Stimulated activated CD4-positive, alpha-beta T cell treated with anti-CD3 and anti-CD28 coated beads, Interleukin-4, amount 100 ng/mL, for 24 hours (primary cell): ENCODE measurements at places on chromosomes 4 and X.

GRCh38 chrX:53287493-53288138, 6.2 kb upstream of the IQSEC2 start:
- DNase-seq, result peak; percentile 16

GRCh38 chr4:106264331-106264728, 51.7 kb downstream of the TBCK start:
- no peak for DNase-seq

GRCh38 chrX:154738011-154738738, 12.7 kb downstream of the GAB3 start:
- DNase-seq, result no peak

- peak; percentile 12 for DNase-seq
Measured at GRCh38 chrX:74924449-74925224, 615 bp downstream of the NEXMIF start.

- DNase-seq, result no peak
Measured at GRCh38 chrX:6813836-6814370, 279.0 kb upstream of the VCX3A start.

GRCh38 chrX:39907964-39908661, 189.6 kb downstream of the BCOR start:
- DNase-seq, result no peak

DNA sequence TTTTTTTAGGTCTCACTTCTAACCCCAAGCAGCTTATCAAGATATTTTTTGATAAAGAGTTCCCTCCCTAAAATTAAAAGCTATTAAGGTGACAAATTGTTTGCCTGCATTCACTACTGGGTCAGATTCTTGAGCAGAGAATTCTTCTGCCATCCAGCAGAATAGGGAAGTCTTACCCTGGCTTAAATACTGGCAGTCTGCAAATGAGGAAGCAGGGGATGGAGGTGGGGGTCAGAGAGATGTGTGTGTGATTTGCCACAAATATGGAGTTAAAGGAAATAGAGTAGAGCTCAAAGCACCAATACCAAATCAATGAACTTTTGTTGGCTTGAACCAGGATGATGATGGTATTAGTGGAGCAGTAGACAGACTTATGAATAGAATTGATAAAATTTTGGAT, 122.2 kb downstream of the ANXA5 start:
- DNase-seq, result no peak

DNA sequence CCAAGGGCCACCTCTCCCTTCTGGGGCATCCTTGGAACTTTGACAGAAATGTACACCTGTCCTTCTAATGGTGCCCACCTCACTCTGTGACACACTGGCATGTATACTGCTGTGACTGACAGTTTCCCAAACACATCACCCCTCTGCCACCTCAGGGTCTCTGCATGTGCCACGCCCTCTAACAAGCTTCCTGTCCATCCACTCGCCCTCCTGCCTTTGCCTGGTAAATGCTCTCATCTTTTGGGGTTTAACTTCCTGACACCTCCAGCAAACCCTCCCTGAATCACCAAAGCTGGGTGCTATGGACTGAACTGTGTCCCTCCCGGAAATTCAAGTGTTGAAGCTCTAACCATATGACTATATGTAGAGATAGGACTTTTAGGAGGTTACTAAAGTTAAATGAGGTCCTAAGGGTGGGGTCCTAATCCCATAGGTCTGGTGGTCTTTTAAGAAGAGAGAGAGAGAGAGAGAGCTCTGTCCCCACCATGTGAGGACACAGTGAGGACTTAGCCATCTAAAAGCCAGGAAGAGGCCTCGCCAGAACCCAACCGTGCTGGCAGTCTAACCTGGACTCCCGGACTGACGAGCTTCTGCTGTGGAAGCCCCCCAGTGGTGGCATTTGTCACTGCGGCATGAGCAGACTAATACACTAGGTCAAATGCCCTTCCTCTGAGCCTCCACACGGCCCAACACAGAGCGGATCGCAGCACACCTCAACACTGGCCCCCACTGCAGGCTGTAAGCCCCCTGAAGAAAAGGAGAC, 95.6 kb downstream of the AFAP1 start:
- DNase-seq, result peak; percentile 80

DNA sequence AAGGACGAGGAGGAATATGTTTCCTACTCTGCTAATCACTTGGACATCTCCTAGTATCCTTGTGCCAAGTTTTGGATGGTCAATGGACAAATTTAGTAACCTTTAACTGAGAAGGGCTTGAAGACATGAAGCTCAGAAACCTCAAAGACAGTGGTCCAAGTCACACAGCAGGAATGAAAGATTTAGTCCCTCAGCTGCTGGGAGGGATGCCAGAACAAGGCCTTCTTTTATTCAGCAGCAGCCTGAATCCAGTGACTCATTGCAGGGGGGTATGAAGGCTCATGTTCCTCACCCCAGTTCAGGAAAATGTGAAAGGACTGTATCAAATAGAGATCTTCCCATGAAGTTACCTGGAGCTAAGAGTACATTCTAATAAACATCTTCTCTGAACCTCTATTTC, 214.9 kb upstream of the UGT8 start:
- no peak for DNase-seq

- no peak for DNase-seq
Measured at GRCh38 chr4:132101526-132101925, 1047.6 kb upstream of the PCDH10 start.

- DNase-seq, result no peak
Measured at GRCh38 chr4:2818351-2818939, 25.2 kb upstream of the ADD1 start.

DNA sequence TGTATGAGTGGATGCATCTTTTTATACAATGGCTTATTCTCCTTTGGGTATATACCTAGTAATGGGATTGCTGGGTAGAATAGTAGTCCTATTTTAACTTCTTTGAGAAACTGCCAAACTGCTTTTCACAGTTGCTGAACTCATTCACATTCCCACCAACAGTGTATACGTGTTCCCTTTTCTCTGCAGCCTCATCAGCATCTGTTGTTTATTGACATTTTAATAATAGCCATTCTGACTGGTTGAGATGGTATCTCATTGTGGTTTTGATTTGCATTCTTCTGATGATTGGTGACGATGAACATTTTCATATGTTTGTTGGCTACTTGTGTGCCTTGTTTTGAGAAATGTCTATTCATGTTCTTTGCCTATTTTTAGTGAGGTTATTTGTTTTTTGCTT, 687.0 kb upstream of the EPHA5 start:
- DNase-seq, result no peak

DNA sequence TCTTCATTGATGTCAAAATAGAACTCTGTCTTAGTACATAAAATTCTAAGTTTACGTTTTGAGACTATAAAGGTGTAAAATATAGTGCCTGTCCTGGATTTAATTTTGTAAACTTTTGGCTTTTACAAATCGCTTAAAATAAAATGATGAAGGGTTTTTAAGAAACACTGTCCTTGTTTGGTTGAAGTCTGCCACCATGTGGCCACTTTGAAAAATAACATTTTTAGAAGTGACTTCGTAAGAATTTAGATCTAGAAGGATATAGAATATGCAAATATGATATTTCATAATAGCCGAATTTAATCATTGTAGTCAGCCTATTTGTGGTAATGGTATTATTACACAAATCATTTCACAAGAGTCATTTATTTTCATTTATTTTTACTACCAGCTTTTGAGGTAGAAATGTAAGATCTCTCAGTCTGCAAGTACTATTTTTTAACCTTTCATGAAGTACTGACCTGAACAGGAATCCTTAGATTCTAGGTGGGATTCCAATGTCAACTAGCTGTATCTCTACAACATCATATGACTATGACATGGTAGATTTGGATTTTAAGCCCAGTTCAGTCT, 31.0 kb upstream of the FAT4 start:
- DNase-seq, result no peak

DNA sequence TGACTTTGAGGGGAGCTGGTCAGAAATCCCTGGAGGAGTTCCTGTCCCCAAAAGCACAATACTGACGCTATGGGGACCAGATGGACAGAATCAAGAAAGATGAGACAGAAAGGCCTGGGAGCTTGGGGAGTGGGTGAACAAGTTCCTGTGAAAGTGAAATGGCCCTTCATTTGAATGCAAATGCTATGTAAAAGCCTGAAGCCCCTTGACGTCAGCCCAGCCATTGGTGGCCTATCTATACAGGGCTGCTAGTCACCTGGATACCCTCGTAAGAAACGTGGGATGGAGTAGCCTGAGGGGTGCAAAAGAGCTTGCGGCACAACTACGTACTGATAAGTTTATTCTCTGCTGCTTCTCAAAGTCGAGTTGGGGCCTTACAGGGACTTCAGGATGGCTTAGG, at the start of gene CDX4:
TSS of gene CDX4 (plus strand) at position 223 of the 400 bp plus-strand sequence. CDS start 201 bp downstream, outside the sequence.
- no peak for DNase-seq

DNA sequence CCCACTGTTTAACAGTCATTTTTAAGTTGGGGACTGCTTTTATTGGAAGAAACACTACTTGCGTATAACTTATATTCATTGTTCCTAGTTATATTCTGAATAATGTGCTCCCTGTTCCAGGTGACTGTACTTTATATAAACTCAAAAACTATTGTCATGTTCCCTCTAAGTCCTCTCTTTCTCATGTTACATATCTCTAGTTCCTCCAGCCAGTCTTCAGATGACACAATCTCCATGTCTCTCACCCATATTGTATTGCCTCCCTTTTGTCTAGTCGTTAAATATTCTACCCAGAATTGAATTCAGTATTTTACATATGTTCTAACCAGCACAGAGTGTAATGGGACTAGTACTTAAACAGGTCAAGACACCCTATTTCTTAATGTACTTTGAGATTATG, 5.3 kb downstream of the VAMP7 start:
- DNase-seq, result no peak

DNA sequence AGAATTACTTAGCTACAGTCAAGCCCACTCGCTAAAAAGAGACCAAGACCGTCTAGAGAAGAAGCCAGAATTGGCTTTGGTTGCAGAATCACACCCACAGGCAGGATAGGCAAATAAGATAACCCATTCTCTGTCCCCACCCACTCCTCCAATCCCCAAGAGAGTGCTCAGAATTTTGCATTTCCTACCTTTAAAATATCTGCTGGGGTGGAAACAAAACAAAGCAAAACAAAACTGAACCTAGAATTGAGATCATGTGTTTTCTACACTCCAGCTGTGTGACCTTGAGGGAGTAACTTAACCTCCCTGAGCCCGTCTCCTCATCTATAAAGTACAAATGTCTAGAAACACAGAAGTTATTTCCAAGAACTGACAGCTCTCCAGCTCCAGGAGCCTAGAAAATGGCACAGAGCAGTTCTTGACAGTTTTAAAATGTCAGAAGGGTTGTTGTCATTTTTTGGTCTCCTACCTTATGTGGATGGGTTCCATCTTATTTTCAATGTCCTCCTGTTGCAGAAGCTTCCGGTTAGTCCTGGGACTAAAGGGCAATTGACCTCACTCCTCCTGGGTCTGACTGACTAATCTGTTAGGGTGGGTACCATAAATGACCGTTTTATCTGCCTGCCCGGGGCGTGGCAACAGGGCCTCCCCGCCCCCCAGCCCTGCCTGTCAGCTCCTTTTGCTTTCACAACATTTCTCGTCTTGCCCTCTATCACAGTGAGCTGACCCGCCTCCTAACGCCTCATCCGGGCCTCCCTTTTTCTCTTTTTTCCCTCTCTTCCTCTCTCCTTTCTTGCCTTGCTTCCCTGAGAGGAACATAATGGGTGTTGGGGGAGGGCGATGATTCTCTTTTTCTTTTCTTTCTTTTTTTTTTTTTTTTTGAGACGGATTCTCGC, 114.0 kb downstream of the RBM47 start:
- DNase-seq, result peak; percentile 23

DNA sequence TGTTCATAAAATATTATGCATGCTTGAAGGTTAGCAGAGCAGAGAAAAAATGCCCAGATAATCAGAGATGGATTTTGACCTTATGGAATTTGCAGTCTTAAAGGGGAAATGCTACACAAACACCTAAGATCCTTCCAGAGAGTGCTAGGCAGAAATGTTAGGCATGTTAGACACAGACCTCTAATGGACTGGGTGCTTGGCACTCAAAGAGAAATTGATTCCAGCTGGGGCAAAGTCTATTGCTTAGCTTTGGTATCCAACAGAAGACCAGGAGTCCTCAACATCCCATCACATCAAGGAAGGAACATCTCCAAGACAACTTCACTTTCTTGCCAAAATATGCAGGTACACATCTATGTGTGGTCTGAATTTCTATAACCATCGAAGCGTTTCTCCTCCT, 32.2 kb upstream of the PPARGC1A start:
- no peak for DNase-seq

GRCh38 chrX:71256051-71256450, 2.1 kb upstream of the ZMYM3 start:
- no peak for DNase-seq

GRCh38 chr4:169164669-169165415, 105.9 kb downstream of the SH3RF1 start:
- no peak for DNase-seq

DNA sequence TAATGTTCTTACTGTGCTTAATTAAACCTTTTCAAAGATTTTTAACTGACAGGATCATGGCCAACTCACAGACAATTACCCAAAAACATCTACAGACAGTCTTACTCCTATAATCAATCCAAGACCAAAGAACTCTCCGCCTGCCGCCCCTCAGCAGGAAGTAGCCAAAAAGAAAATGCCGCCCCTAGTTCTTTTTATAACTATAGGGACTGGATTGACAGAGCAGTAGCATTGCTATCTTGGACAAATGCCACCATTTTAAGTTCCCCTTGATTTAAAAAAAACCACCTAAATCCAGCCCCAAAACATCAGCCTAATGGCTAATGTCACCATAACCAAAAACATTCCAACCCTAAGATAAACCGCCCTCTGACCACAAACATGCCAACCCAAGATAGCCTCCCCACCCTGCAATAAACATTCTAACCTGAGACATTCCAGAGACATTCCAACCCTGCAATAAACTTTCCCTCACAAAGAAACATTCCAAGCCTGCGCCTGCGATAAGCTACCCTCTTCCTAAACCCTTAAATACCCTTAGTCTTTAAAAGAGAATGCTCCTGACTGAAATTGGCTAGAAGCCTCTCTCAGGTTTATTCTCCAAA, 77.0 kb downstream of the COQ2 start:
- no peak for DNase-seq

DNA sequence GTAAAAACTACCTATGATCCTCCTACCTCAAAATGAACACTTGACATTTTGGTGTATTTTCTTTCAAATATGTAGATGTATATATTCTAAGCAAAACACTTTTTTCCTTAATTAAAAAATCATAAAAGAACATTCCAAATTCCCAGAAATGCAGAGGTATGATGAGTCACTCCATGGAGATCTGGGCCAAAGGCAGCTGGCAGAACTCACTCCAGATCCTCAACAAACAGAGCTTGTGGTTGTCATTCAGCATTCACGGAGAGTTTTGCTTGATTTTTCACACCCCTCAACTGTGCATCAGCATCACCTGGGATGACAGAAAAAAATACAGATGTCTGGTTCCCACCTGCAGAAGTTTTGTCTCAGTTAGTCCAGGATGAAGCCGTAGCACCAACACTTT, 144.6 kb downstream of the KIT start:
- no peak for DNase-seq

DNA sequence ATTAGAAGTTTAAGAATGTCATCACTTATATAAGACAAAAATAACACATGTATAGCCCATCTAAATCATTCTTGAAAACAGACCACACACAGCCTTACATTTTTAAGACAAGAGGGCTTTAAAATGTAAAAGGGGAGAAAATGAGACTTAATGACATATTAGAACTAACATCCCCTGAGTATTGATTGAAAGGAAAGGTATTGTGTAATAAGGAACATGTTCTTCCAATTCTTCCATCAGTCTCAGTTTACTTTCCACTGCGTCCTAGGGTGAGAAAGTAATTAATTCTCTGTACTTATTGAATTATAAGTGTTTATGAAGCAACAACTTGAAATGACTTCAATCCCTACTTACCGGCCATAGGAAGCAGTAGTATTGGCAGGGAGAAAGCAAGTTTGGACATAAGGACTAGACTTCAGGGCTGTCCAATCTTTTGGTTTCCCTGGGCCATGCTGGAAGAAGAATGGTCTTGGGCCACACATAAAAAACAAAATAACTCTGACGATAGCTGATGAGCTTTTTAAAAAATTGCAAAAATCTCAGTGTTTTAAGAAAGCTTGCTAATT, 202.7 kb upstream of the SPRY1 start:
- no peak for DNase-seq
